ENCODE measurements at places on chromosomes 5 and 9.

DNA sequence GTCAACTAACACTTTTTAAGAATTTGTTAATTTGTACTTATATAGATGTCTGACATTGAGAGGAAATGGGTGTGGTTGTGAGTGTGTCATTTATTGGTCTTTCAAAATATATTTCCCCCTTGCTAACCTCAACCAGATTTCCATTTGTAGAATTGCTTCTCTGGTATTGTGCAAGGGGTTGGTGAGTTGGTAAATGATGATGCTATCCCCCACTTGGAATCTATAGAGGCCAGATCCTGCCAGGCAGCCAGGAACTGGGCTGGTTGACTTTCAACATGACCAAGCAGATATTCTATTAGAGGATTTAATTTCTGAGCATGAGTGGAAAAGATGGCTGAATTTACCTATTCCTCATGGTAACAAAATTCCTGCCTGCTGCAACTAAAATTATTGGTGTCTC, 306.6 kb upstream of the KIF2A start:
- DNase-seq, result no peak

DNA sequence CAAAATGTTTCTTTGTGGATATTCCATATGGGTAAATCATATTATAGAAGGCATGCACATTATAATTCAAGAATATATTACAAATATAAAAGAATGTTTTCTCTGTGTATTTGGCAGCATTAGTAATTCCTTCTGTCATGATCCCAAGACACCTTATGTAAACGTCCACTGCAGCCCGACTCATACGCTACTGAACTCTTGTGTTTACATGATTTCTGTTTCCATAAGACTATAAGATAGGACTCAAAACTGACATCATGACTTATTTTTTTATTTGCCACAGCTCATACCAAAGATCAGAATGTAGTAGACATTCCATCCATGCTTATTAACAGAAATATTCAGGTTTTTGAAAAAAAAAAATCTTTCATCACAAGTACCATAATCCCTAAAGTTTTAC, 234.1 kb downstream of the AP3B1 start:
- DNase-seq, result no peak

DNA sequence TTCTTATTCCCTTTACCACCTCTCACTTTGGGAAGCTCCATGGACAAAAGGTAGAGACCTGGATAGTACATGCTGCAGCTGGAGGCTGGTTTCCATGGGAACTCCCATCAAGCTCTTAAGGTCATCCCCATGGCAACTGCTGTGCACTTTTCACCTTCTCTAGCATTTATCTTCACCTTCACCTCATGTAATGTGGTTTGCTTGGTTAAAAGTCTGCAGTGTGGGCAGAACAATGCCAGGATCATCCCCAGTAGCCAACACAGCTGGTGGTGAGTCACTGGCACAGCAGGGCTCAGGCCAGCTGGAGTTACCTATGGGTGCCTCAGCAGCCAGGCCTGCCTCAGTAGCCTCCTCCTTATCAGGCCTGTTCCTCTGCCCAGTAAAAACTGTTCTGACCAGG, 210.5 kb downstream of the GRIA1 start:
- no peak for DNase-seq

DNA sequence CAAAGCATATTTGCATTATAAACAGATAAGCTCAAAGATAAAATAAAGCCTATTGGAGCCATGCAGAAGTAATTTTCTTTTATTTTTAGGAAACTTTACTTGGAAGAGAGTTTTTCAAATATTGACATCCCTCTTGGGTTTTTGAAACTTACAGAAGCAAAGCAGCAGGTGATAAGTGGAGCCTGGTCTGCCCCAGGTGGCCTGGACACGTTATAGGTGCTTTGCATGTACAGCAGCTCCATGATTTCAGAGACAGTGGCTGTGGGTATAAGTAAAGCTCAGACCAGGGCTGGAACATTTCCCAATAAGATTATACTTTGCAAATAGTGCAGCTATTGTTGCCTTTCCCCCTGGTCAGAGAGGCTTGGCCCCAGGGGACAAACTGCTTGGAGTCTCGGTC, 51.5 kb downstream of the CCDC192 start:
- no peak for DNase-seq

- no peak for DNase-seq
Observed at GRCh38 chr5:134453016-134453415, 41.3 kb upstream of the CDKN2AIPNL start.

GRCh38 chr9:135098400-135099105, 11.1 kb downstream of the OLFM1 start:
- peak; percentile 51 for DNase-seq
